ENCODE measurements at places on chromosomes 5 and 9.

GRCh38 chr9:3191715-3192114 lies 334.1 kb downstream of the RFX3 start:
- no peak for DNase-seq

- DNase-seq: no peak
Measured at GRCh38 chr5:90112033-90112692, 297.4 kb downstream of the CETN3 start.

DNA sequence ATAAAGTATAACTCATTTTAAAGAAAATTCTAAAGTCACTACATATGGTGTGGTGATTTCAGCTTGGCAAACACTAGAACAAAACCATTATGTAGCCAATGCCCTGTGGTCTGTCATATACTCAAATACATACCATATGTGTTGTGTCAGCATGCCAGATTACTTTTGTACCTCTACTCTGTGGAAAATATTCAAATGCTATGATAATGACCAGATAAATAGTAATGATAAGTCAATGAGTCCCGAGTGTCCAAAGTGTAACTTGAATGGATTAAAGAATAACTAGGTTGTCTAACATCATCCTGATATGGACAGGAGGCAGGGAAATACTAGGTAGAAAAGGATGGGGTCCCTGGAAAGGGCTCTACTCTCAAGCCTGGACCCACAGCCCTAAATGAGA lies 58.0 kb upstream of the IL6ST start:
- DNase-seq: peak; percentile 31

GRCh38 chr5:154757814-154758406 lies 2.7 kb downstream of the LARP1 start:
- no peak for DNase-seq

DNA sequence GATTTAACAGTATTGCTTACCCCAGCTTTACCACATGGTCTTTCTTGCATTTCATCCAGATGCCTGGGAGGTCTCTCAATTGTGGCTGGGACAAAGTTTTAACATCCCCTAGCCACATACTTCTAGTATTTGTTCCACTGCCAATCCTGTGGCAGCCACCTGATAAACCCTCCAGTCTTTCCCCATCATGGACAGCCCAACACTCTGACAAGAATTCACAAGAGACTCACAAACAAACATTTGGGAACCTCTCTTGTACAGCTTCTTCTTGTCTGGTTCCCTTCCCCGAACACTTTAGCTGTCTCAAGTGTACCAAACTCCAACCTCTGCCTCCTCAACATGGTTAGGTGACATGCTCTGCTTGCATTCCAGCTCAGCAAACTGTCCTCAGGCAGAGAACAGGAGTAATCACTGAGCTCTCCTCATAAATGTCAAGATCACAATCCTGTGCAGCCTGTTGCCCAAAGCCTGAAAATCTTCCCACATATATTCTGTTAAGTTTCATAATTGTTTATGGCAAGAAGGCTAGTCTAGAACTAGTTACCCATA lies 59.7 kb downstream of the STRBP start:
- DNase-seq: no peak

DNA sequence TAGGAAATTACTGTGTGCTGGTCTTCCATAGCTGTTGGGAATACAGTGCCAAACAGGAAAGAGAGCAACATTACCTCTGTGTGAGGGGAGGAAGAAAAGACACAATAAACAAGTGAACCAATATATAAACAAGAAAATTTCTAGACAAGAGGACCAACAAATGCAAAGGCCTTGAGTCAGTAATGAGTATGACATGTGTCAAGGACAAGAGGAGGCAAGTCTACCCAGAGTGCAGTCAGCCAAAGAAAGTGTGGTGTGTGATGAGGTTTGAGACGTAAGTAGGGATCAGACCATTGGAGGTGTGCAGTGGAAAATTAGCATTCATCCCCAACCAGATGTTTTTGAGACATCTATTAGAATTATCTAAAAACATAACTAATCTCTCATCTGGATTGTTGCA lies 69.5 kb upstream of the CDH6 start:
- DNase-seq: no peak

- DNase-seq: peak; percentile 74
Measured at GRCh38 chr9:128201441-128202369, 1.5 kb upstream of the DNM1 start.

DNA sequence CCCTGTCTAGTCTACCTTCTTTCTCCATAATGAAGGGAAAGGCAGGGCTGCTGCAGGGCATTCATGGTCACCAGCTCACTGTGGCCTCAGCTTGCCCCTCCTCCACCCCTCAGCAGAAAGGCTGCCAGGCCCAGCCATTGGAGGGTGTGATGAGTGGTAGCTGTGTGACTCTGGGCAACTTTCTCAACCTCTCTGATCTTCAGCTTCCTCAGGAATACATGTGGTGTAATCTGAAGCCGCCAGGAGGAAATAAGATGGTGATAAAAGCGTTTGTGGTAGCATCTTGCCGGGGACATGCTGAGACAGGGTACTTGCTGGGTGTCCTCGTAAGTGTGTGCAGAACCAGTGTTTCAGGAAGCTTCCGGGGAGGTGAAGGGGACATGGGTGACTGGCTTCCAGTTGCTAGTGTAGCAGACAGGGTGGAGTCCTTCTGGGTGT lies 9.8 kb downstream of the CXCL14 start:
- no peak for DNase-seq

DNA sequence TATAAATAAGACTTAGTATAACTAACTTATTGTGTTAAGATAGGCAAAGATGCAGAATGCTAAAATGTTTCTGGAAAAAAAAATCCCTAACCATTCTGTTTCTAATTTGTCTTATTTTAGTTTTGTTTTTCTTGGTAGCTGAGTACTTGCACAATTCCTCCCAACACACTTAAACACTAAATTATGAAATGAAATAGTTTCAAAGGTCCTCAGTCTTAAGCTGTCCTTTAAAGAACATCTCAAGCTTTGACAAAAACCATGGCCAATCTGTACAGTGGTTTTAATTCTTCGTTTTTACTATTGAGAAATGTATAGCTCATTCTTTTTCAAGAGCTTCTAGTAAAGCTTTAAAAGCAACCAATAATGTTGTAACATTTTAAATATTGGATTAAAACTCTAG lies 171.5 kb downstream of the EDIL3 start:
- no peak for DNase-seq

DNA sequence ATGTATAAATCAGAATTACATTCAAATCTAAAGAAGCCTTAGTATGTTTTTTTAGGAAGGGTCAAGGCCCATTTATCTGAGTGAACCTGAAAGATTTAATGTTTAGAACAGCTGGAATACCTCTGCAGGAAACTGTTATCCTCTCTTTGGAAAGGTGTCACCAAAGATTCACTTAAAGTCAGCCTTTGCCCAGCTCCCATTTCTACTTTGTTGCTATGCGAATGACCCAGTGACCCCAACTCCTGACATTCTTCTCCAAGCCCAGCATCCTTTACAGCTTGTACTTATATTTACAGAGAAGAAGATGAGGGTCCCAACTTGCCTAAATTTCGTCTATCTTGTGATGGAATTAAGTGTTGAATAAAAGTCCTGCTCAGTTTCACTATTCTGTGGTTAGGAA lies 1198.6 kb downstream of the CDH12 start:
- DNase-seq: no peak

GRCh38 chr5:171387970-171388815 lies 544 bp downstream of the NPM1 start:
- peak; percentile 79 for DNase-seq

DNA sequence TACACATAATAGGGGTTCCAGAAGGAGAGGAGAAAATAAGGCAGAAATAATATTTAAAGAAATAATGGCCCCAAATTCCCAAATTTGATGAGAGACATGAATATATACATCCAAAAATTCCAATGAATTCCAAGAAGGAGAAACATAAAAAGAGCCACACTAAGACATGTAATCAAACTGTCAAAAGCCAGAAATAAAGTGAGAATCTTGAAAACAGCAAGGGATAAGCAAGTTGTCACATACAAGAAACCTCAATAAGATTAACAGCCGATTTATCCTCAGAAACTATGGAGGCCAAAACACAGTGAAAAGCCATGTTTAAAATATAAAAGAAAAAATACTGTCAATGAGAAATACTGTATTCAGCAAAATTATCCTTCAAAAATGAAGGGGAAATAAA lies 14.5 kb downstream of the CATSPER3 start:
- no peak for DNase-seq

- no peak for DNase-seq
Measured at GRCh38 chr5:99605904-99606303, 677.1 kb upstream of the CHD1 start.

GRCh38 chr9:18857769-18858168 lies 175.2 kb downstream of the SAXO1 start:
- peak; percentile 88 for DNase-seq

GRCh38 chr5:90709323-90710155 lies 150.9 kb downstream of the ADGRV1 start:
- peak; percentile 51 for DNase-seq

- peak; percentile 93 for DNase-seq
Measured at GRCh38 chr5:139443831-139444453, 4.6 kb upstream of the DNAJC18 start.

DNA sequence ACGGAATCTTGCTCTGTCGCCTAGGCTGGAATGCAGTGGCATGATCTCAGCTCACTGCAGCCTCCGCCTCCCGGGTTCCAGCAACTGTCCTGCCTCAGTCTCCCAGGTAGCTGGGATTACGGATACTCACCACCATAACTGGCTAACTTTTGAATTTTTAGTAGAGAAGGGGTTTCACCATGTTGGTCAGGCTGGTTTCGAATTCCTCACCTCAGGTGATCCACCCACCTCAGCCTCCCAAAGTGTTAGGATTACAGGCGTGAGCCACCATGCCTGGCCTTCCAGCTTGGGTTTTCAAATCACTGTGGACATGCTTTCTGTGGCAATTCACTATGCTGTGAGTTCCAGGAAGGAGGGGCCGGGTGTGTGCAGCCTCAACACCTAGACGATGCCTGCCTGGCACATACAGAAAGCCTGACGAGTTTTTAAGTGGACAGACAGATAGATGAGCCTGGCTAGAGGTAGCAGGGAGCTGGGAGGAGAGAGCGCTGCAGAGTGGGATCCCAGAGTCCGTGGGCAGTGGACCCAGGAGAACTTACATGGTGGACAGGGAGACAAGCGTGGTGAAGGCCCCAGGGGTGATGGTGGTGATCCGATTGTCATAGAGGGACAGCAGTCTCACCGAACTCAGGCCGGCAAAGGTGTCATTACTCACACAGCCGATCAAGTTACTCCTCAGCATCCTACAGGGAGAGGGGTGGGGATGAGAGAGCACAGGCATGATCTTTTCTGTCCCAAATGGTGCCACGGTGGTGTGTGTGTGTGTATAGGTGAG lies 173.4 kb upstream of the PANK3 start:
- no peak for DNase-seq

GRCh38 chr5:106113922-106114321 lies 1556.8 kb downstream of the EFNA5 start:
- DNase-seq: no peak

DNA sequence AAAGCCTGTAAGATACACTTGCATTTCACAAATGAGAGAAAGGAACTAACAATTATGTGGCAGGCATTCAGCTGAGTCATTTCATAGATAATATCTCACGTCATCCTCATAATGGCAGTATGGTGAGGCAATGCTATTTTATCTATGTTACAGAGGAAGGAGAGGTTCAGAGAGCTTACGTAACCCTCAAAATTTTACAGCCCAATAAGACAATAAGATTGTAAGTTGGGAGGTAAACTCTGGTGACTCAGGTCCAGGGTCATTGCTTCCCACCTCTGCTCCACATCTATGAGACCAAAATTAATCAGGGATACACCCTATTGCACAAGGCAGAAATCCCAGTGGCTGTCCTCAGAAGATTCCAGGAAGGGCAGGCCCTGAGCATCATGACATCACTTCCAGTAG lies 309.7 kb downstream of the NSG2 start:
- peak; percentile 88 for DNase-seq

- no peak for DNase-seq
Measured at GRCh38 chr9:18382243-18382642, 91.7 kb upstream of the ADAMTSL1 start.

DNA sequence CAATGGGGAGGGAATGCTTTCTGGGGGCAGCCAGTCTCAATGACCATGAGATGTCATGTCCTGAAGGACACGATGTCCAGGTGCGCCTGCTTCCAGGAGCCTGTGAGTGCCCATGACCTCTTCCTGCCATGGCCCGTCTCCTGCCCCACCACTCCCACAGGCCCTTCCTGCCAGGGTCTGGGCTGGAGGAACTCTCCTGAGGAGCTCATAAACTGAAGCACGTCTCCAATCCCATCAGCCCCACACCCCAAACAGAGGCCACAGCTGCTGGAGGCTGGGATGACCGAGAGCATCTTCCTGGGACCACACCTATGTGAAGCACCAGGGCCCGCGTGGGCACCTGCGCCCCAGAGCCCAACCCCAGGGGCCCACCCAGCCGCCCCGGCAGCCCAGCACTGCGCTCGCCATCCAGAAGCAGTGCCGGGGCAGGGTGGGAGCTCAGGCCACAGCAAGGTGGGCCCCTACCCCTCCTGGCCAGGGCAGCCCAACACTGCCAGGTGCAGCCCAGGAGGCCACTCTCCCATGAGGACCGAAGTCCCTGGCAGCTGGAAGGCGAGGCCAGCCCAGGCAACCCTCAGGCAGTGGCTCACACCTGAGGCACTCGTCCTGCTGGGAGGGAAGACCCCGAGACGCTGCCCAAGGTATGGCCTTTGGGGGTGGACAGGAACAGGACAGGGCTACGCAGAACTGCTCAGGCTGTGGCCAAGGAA lies 53.9 kb upstream of the UBAC1 start:
- no peak for DNase-seq

DNA sequence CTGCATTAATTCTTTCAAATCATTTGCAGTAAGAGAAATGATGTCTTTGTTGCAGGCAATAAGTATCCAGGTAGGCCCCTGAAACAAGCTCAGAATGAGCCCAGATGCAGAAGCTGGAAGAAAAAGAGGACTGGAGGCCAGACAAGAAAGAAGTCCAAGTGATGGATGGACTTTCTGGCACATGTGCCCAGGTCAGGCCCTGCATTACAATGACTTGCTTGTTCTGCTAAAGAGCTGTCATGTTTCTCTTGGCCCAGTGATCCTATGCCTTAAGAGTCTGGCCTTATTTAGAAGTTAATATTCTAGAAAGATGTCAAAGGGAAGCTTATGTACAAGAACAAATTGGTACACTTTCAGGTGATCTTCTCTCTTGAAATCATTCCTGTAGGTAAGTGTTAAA lies 64.8 kb downstream of the DPYSL3 start:
- DNase-seq: no peak

- no peak for DNase-seq
Measured at GRCh38 chr9:20988061-20988460, 43.4 kb downstream of the HACD4 start.

GRCh38 chr9:127035423-127035822 lies 87.0 kb downstream of the ANGPTL2 start:
- no peak for DNase-seq

GRCh38 chr9:115401756-115402327 lies 283.9 kb upstream of the TNC start:
- DNase-seq: no peak
